ENCODE measurements at places on chromosomes 4 and X.
A peak's percentile ranks its signal among the peaks of the same experiment; 100 is the strongest.

- DNase-seq, result no peak
These were observed 281.9 kb upstream of the HS3ST1 start for GRCh38 chr4:11710453-11711093.

- no peak for DNase-seq
These were observed 79.3 kb upstream of the MTNR1A start for GRCh38 chr4:186634591-186635128.

DNA sequence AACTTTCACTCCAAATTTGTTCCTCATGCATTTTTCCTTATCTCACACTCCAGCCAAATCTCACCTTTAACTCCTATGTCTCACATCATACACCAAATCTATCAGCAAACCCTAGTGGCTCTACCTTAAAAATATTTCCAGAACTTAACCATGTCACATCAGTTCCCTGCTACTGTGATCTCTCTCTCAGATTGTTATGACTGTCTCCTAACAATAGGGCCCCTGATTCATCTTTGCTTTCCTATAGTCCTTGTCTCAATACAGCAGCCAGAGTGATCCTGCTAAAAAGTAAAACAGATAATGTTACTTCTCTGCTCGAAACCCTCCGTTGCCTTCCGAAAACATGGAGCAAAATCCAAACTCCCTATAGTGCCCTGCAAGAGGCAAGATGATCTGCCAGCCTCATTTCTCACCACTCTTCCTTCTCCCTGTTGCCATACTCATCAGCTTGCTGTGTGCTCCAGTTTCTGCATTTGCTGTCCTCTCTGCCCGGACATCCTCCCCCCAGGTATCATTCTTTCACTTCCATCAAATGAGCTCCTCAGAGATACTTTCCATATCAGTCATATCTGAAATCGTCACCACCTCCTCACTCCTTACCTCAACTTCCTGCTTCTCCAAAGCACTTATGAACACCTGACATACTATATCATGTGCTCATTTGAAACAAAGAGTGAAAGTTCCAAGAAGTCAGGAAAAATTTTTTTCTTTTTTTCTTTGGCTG, 293.4 kb upstream of the NR3C2 start:
- DNase-seq, result no peak

DNA sequence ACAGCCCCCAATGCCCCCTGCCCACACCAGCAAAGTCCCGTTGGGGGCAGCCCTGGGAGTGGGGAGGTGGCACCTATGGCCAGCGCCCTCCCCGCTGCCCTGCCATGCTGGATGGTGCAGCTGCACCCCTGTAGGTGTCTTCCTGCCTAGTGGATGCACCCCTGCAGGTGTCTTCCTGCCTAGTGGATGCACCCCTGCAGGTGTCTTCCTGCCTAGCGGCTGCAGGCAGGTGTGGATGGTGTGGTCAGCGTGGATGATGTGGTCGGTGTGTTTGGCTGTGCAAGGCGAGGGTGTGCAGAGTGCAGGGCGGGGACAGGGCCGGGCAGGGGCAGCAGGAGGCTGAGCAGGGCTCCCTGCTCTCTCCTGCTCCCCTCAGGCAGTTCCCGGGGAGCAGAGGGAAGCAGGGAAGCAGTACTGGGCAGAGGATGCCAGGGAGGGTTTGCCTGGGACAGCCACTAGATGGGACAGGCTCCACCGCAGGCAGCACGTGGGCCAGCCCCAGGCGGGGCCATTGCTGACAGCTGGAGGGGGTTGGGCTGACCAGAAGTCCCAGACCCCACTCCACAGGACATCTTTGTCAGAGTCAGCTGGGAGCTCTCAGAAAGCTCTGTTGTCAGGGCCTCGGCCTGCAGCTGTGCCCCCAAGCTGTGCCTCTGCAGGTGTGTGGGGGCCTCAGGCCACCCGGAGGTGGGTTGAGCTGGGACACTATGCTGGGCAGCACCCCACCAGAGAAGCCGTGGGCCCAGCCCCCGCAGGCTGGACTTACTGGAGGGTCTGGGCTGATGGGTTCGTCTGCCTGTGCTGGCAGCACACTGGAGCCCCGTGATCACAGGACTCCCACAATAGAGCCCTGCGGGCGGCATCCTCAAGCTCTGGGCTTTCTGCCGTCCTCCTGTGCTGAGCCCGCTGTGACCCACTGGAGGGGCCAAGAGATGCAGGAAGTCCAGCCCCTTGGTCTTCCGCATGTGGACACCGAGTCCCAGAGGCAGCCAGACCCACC, 23.7 kb downstream of the DOK7 start:
- DNase-seq, result peak; percentile 16

GRCh38 chr4:169566021-169566818, 46.2 kb downstream of the NEK1 start:
- peak; percentile 61 for DNase-seq

DNA sequence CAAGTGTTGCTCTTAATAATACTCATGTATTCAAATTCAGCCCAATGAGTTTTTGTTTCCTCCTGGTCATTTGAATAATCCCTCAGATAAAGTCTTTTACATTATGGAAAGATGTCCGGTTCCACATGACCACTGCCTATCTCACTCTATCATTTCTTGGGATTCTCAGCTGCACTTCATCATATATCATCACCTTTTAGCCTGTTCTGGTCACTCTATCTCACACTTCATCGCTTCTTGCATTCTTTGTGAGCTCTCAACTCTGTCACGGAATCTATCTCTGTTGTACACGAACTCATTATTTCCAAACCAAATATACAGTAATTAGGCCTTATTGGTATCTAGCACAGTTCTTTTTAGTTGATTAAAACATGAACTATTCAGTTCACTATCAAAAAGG, 126.9 kb upstream of the HAND2 start:
- DNase-seq, result no peak

DNA sequence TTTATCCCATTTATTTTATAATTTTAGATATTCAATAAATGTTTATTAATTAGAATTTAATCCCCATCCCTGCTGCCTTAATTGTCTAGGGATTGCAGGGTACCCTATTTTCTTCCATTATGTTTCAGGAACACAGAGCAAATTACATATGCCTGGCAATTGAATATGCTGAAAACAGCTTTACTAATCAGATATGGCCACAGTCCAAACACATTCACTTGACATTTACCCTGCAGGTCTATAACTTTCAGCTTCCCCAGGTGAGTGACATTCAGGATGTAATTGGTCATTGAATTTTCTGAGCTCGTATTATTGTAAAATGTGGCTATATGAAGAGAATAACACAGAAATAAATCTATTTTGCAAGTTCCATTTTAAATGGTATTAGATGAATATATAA, 218.7 kb upstream of the NDST4 start:
- no peak for DNase-seq

GRCh38 chr4:22463179-22463578, 52.7 kb downstream of the ADGRA3 start:
- DNase-seq, result no peak

DNA sequence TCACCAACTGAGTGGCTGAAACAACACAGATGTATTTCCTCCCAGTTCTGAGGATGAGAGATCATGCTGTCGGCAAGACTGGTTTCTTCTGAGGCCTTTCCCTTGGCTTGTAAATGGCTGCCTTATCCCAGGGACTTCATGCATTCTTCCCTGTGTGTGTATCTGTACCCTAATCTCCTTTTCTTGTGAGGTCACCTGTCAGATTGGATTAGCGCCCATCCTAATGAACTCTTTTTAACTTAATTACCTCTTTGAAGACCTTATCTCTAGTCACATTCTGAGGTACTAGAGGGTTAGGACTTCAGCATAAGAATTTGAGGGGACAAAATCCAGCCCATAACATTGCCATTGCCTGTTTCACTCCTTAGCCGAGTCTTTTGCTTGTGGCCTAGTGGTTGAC, 59.5 kb upstream of the TMEM150C start:
- no peak for DNase-seq
